ENCODE measurements at places on chromosomes 7 and 10. TPM values are rescaled to one million over a fixed set of nuclear protein-coding genes. Genes with fewer than 3 reads are reported as not detected.
A peak's percentile ranks its signal among the peaks of the same experiment; 100 is the strongest.

GRCh38 chr10:88979153-88979562, 11.4 kb upstream of the FAS start:
- H3K36me3 ChIP-seq: no peaks in the 10 kb centered on the region
- H3K4me3 ChIP-seq: no peak overlapping the region
- no peaks in the 10 kb centered on the region for H3K27me3 ChIP-seq
- peak overlapping the region; percentile 84 for H3K27ac ChIP-seq

The MYO3A gene
- total RNA-seq: not detected

GRCh38 chr10:8065651-8066050, 11.2 kb downstream of the GATA3 start:
- no peaks in the 10 kb centered on the region for H3K27me3 ChIP-seq
- H3K27ac ChIP-seq: no peak overlapping the region
- no peaks in the 10 kb centered on the region for H3K4me1 ChIP-seq
- no peak for DNase-seq
- H3K4me3 ChIP-seq: no peak overlapping the region

The TMEM26 gene
- total RNA-seq: not detected

The PNLIPRP1 gene
- total RNA-seq: not detected

DNA sequence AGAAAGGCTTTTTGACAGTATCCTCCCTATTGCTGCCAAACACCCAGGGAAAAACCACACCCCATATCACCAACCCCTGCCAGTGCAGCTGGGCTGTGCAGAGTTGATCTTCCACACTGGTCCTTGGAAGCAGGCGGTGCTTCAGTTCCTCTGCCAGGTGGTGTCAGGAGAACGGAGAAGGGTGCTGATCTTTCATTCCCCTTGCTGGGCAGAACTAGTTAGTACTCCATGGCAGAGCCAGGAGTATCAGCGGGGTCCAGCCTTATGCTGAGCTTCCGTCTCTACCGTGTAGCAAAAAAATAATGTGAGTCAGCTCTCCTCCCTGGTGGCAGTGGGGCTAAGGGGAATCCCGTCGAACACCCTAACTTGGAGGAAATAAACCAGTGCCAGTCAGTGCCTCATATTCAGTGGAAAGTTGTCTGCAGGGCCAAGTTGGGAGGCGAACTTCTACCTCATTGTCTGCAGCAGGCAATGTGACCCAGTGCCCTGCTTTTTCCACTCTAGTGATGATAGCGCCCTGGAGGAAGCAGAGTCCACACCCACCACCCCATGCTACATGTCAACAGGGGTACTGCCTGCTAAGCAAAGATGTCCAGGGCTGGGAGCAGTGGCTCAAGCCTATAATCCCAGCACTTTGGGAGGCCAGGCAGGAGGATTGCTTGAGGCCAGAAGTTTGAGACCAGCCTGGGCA, 175.4 kb downstream of the AUTS2 start:
- no peaks in the 10 kb centered on the region for H3K4me1 ChIP-seq
- no peaks in the 10 kb centered on the region for H3K36me3 ChIP-seq
- DNase-seq: no peak
- no peak overlapping the region for H3K27ac ChIP-seq

DNA sequence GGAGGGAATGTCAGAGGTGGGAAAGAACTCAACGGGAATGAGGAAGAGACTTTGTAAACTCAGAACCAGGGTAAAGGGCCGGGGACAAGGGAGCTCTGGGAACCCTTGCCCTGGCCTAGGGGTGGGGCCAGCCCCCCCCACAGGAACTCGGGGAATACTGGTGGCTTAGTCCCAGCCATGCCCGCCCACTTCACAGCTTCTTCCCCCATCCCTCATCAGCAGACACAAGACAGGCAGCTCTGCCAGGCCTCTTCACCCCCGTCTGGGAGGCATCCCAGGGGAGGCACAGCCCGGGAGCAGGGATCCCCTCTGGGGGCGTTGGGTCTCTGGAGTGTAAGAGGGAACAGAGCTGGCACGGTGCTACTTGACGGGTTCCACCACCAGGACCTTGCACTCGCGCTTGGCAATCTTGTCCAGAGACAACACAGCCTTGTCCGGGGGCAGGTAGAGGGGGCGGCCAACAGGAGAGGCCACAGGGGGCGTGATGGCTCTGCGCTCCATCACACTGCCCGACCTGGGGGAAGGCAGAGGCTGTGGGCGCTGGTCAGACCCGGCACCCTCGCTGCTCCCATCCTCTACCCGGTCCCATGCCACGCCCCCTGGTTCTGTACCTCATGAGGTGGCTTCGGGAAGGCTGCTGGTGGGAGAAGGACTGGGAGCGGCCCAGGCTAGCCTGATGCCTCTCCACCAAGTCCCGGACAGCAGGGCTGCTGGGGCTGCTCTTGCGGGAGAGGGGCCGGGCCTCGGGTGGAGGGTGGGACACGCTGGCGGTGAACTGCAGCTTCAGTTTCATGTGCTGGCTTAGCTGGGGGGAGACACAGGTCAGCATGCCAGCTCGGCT, 3.7 kb downstream of the TRAPPC14 start:
- H3K4me1 ChIP-seq: peaks cover 15% of the 10 kb centered on the region
- H3K27ac ChIP-seq: peak overlapping the region; percentile 54
- DNase-seq: peak; percentile 64
- no peaks in the 10 kb centered on the region for H3K27me3 ChIP-seq
- H3K36me3 ChIP-seq: peaks cover 47% of the 10 kb centered on the region
- no peak overlapping the region for H3K4me3 ChIP-seq

- H3K4me1 ChIP-seq: no peaks in the 10 kb centered on the region
- H3K27ac ChIP-seq: no peak overlapping the region
- H3K27me3 ChIP-seq: no peaks in the 10 kb centered on the region
- no peaks in the 10 kb centered on the region for H3K36me3 ChIP-seq
Measured at GRCh38 chr7:45185864-45186250, 28.3 kb downstream of the RAMP3 start.

The RSPH10B gene
- not detected for total RNA-seq

The CDHR3 gene
- 14.3 TPM for total RNA-seq

- peaks cover 14% of the 10 kb centered on the region for H3K4me1 ChIP-seq
- no peak overlapping the region for H3K27ac ChIP-seq
- DNase-seq: peak; percentile 89
- H3K36me3 ChIP-seq: no peaks in the 10 kb centered on the region
Measured at GRCh38 chr7:123865517-123866117, 20.6 kb downstream of the HYAL4 start.

DNA sequence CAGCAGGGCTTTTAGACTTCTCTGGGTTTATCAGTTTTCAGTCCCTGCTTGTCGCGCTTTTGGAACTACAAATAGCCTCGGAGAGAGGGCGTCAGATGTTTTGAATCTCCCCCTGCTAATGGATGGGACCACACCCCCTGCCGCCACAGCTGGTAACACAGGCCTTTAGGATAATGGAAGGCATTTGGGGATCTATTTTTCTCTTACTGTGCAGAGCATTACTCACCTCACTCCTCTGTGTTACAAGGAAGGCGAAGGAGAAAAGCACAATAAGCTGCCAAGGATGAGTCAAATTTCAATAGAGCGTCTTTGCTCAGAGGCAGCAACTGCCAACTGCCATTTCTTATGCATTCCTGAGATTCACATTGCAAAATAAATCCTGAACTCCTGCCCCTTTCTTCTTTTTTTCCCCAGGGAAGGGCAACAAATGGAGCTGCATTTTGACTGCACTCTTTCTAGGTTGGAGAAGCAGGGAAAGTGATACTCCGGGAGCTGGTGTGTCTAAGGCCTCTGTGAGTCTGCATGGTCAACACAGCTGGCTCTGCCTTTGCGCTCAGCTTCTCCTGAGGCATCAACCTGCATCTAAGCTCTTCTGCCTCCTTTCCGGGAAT, 31.5 kb upstream of the SMNDC1 start:
- no peaks in the 10 kb centered on the region for H3K36me3 ChIP-seq
- H3K27ac ChIP-seq: no peak overlapping the region
- no peak overlapping the region for H3K4me3 ChIP-seq
- H3K27me3 ChIP-seq: no peaks in the 10 kb centered on the region

GRCh38 chr10:101649525-101650085, 45.4 kb downstream of the FBXW4 start:
- no peak for DNase-seq
- no peak overlapping the region for H3K4me3 ChIP-seq
- H3K4me1 ChIP-seq: no peaks in the 10 kb centered on the region
- no peak overlapping the region for H3K27ac ChIP-seq

The UCMA gene
- total RNA-seq: not detected

DNA sequence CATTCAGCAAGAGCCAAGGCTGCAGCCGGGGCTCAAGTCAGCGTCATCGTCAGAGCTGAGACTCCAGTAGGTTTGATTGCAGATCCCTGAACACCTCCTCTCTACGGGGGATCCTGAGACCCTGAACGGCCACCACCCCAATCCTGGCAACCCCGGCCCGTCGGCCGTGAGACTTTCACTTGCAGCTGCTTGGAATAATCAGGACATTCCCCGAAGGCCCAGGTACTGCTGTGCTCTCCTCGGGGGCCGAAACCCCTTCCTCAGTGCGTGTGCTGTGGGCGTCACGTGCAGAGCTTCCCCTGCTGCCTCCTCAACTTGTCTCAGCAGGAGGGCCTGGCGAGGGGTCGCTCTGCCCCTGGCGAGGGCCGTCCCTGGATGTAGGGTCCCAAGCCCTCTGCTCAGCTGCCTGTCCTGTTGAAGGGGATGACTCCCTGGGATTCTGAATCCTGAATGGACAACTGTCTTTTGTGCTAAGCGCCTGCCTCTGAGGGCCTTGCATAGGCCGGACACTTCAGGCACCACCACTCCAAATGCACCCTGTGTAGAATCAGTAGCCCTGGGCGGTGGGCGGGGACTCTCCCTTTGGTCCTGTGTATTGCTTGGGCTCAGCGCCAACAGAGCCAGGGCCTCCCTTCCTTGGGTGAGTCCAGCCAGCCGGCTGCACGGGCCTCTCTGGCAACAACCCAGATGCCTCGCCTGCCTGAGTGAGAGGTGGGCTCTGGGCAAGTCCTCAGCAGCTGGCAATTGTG, 63.8 kb upstream of the EBF3 start:
- no peaks in the 10 kb centered on the region for H3K4me1 ChIP-seq
- H3K36me3 ChIP-seq: no peaks in the 10 kb centered on the region
- H3K27me3 ChIP-seq: no peaks in the 10 kb centered on the region
- H3K4me3 ChIP-seq: no peak overlapping the region
- no peak overlapping the region for H3K27ac ChIP-seq

DNA sequence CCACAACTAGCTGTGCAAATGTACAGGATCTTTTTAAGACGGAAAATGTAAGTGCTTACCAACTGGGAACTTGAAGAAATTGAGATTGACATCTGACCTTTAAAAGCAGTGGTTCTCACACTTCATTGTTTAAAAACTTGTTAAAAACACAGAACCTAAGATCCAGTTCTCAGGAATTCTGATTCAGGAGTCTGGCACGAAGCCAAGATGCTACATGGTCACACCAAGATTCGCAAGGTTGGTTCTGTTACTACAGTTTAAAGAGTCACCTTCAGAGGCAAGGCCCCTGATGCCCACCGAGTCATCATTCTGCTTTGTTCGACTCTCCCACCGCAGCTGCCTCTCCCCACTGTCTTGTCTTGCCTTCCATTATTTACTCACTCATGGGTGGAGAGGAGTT, 113.3 kb downstream of the GLI3 start:
- no peaks in the 10 kb centered on the region for H3K36me3 ChIP-seq
- H3K27ac ChIP-seq: no peak overlapping the region

- H3K27me3 ChIP-seq: no peaks in the 10 kb centered on the region
- H3K4me1 ChIP-seq: peaks cover 71% of the 10 kb centered on the region
- H3K27ac ChIP-seq: peak overlapping the region; percentile 97
- no peaks in the 10 kb centered on the region for H3K36me3 ChIP-seq
- H3K4me3 ChIP-seq: no peak overlapping the region
Measured at GRCh38 chr10:125144693-125145623, 15.4 kb downstream of the CTBP2 start.

The SLC25A40 gene
- 6.4 TPM for total RNA-seq

DNA sequence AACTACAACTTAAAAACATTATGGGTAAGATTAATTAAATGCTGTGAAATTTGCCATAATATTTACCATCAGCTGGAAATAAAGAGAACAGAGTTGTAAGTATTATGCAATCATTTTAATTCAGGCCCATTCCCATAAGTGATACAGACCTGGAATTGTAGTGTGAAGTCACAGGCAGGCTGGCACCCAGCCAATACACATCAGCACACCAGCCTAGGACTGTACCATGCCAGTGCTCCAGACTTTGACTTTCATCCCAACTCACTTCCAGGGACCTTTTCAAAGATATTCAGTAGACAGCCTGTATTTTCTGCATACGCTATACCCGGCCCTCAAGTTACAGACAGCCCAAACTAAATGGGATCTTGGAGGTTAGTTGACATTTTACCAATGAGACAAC, 143.3 kb downstream of the TES start:
- no peaks in the 10 kb centered on the region for H3K27me3 ChIP-seq
- H3K4me3 ChIP-seq: no peak overlapping the region
- H3K27ac ChIP-seq: peak overlapping the region; percentile 86
- peaks cover 56% of the 10 kb centered on the region for H3K4me1 ChIP-seq
- DNase-seq: peak; percentile 70

- H3K27ac ChIP-seq: no peak overlapping the region
- no peak for DNase-seq
Measured at GRCh38 chr7:39613577-39613976, 9.8 kb upstream of the RALA start.

The CASP7 gene
- total RNA-seq: 62.6 TPM

The PIP gene
- total RNA-seq: not detected

DNA sequence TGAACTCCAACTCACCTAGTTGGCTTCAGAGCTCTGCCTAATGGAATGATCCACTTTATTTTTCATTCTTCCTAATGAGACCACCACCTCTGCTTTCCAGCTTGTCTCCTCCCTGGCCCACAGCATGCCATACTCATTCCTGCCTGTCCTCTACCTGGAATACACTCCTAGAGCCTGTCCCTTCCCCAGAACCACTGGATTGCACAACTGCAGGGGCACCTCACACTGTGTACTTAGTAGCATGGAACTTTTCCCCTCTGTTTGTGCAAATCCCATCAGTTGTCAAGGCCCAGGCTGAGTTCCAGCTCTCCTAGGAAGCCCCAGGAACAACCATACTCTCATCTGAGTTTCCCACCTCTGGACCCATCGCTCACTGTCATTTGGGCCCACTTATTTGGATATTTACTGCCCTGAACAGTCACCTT, 15.6 kb downstream of the ALDH18A1 start:
- no peaks in the 10 kb centered on the region for H3K4me1 ChIP-seq
- peaks cover 82% of the 10 kb centered on the region for H3K36me3 ChIP-seq
- no peak for DNase-seq
- no peak overlapping the region for H3K4me3 ChIP-seq

The FOXI2 gene
- 0.18 TPM for total RNA-seq

The DYDC2 gene
- total RNA-seq: not detected

The MMD2 gene
- total RNA-seq: not detected

DNA sequence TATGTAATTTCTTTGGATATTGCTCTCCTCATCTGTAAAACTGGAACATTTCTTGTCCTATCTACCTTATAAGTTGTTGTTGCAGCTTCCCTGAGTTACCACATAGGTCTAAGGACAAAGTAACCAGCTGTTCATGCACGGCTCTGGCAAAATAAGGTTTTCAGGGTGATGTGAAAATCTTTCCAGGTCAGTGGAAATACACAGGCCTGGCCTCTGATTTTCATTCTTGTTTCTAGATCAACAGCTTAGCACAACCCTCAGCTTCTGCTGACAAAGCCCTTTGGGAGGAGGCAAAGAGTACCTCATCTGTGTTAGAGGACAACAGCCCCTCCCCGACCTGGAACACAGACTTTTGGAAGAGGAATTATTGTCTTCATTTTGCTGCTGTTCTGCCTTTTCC, 117.5 kb upstream of the AGK start:
- H3K36me3 ChIP-seq: no peaks in the 10 kb centered on the region
- no peaks in the 10 kb centered on the region for H3K4me1 ChIP-seq
- H3K27me3 ChIP-seq: no peaks in the 10 kb centered on the region
- no peak for DNase-seq

- no peak overlapping the region for H3K27ac ChIP-seq
- H3K27me3 ChIP-seq: no peaks in the 10 kb centered on the region
- DNase-seq: no peak
- no peaks in the 10 kb centered on the region for H3K36me3 ChIP-seq
Measured at GRCh38 chr10:114899982-114900381, 38.0 kb upstream of the TRUB1 start.

The CPED1 gene
- total RNA-seq: 58.7 TPM
